ENCODE measurements at places on chromosomes 4 and X.

- DNase-seq, result no peak
These were observed 124.4 kb downstream of the TMA16 start for GRCh38 chr4:163618845-163619244.

- no peak for DNase-seq
These were observed at the start of gene GLOD5 for GRCh38 chrX:48761674-48762471. Gene GLOD5 (plus strand): TSS chrX:48761747. CDS start chrX:48761791, 44 bp downstream.

DNA sequence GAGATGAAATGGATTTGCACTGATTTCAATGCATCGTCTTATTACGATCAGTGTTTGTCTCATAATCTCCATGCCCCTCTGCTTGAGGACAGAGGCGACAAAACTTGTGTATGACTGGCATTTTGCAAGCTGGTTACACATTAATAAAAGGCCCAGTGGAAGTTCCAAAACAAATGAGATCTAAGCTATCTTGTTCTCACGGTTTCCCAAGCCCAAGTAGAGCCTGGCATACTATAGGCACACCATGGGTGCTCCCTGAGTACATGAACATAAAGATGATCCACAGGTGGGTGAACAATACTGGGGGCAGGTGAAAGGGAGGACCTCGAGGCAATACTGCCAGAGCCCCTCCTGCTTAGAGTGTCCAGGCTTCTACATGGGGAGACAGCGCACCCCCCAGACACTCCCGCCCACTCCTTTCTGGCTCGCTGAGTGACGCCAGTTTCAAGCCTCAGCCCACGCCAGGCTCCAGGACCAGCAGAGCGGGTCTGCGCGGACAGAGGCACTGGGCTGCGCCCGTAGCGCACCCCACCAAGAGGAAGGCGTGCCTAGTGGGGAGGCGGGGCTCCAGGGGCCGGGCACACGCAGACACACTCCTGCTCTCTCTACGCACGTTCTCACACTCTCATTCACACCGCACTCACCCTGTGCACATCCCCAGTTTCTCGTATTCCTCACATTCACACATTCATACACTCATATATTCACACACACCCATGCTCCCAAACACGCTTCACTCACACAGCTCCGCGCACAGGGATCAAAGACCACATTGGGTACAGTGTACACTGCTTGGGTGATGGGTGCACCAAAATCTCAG lies 8.9 kb upstream of the GSX2 start:
- DNase-seq, result no peak

DNA sequence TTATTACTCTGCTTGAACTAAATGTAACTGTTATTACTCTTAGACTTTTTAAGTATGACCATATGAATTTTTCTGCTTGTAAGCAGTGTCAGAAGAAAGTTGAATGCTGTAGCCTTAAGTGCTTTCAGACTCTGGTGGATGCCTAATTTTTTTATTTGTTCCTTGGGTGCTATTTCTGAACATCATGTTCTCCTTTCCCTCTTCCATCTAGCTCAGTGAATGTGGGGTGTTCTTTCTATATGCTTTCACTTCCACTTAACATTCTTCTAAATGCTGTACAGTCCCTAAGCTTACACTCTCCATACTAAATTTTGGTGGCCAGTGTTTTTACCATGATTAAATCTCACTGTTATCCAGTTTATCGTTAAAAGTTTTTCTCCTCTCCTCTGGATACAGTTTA lies 3.6 kb downstream of the DCK start:
- no peak for DNase-seq

- no peak for DNase-seq
These were observed 910.4 kb upstream of the PCDH10 start for GRCh38 chr4:132238697-132239096.

DNA sequence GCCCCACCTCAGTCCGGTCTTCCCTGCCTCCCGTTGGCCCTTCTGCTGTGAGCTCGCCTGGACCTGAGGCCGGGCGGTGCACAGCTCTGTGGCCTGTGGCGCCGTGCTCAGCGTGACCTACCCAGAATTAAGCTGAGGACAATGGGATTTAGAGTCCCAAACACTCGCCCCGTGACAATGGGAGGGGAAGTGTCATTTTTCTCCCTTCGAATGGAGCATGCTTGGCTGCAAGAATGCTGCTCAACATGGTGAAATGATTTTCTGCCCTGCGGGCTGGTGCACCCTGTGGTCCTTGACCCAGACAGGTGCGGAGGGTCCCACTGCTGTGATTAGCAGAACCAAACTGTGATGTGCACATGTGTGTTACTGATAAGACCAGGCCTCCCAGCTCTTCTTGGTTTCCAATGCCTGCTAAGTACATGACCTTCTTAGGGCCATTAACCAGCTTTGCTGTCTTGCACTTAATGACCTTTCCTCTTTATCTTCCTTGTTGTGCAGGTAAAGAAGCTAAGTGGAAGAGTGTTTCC lies 772 bp downstream of the EOLA1 start:
- DNase-seq, result peak; percentile 6

DNA sequence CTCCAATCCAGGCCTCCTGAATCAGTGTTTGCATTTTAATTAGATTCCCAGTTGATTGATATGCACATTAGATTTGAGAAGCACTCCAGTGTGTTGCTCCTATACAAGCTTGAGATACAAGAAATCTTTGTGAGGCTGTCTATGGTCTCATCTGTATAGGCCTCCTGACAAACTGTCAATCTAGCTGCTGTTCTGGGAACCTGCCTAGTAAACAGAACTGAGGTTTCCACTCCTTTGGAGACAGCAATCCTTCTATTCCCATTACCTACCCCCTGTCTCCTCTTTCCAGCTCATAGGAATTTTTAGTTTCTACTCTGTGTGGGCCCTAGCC lies 306.1 kb upstream of the EMCN start:
- DNase-seq, result no peak

DNA sequence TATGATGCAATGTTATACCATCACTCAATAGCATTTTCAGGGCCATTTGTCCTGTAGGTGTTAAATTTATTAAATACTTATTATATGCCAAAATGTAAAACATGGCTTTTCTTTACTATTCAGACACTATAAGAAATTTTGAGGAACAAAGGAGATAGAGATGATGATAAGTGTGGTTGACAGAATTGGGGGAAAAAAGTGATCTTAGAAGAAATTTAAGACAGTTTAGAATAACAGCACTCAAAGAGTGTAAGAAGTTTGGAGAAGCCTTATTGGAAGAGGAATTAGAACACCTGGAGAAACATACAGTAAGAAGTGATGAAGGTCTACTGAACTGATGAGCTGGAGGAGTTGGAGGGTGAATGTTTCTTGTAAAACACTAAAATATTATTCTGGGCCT lies 12.8 kb upstream of the AFP start:
- no peak for DNase-seq

GRCh38 chrX:101062176-101062575 lies 10.3 kb upstream of the TRMT2B start:
- no peak for DNase-seq

GRCh38 chr4:29558789-29559188 lies 1161.4 kb upstream of the PCDH7 start:
- DNase-seq, result no peak

- no peak for DNase-seq
These were observed 89.4 kb downstream of the COL25A1 start for GRCh38 chr4:109213056-109213455.

- DNase-seq, result no peak
These were observed 25.4 kb upstream of the HPSE start for GRCh38 chr4:83360018-83360417.

DNA sequence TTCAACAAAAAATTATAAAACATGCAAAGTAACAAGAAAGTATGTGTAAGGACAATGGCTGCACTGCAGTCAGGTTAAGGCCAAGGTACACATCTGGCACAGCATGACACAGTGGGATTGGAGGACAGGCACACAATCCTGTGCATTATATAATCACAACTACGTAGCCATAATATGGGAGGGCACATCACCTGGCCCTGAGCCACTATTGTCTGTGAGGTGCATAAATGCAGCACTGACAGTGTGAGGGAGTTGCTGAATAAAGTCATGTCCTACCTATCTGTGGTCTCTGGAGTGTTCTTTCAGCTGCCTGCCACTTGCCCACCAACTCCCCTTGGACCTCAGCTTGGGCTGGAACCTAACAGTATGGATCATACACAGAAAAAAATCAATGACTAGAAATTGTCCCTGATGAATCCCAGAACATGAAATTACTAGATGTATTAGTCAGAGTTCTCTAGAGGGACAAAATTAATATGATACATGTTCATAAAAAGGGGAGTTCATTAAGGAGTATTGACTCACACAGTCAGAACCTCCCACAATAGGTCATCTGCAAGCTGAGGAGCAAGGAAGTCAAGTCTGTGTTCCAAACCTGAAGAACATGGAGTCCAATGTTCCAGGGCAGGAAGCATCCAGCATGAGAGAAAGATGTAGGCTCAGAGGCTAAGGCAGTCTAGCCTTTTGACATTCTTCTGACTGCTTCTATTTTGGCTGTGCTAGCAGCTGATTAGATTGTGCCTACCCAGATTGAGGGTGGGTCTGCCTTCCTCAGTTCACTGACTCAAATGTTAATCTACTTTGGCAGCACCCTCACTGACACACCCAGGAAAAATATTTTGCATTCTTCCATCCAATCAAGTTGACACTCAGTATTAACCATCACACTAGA lies 46.4 kb upstream of the KCTD8 start:
- no peak for DNase-seq

DNA sequence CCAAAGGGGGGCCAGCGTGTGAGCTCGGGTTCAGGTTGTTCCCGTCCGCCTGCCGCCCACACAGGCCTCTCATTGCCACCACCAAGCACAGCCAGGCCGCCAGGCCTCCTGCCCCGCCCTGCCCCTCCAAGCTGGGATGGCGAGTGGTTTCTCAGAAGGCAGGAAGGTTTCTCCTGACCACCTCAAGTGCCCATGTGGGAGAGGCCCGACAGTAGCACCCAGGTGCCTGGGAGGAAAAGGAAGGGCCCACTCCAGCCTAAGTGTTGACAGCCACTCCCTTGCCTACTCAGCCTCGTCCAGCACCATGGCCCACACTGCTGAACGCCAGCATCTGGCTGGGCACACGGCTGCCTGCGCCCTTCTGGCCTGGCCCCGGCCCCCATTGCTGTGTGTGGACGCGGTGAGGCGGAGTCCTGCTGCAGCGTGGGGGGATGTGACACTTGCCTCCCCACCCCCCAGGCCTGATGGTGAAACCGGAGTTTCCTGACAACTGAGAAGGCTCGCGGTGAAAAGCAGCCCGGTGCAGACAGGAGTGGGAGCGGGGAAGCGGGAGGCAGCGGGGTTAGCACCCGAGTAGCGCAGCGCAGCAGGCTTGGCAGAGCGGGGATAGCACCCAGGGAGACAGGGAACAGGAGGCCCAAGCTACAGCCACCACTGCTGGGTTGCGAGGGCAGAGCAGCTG lies 19.2 kb downstream of the FLNA start:
- no peak for DNase-seq

GRCh38 chr4:24010994-24011393 lies 121.1 kb upstream of the PPARGC1A start:
- DNase-seq, result no peak

DNA sequence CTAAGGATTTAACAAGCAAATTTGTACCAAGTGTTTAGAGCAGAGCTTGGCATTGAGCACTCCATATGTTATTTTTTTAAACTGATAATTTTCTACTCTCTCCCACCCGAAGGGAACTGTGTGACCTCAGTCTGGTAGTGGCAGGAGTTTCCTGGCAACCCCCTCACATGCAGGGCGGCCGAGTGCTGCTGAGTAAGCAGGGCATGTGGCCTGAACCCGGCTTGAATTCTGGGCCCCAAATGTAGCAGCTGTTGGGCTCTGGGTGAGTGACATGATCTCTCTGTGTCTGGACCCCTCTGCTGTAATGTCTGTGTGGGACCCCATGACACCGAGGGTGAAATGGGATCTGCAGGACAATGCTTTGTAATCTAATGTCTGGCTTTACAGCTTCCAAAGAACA lies 13.6 kb upstream of the C4orf50 start:
- no peak for DNase-seq

- no peak for DNase-seq
These were observed 77.0 kb downstream of the COQ2 start for GRCh38 chr4:83207497-83208101.

GRCh38 chr4:113962016-113962347 lies 17.5 kb downstream of the ARSJ start:
- DNase-seq, result no peak

- DNase-seq, result no peak
These were observed 36.2 kb downstream of the CD40LG start for GRCh38 chrX:136684120-136684519.

DNA sequence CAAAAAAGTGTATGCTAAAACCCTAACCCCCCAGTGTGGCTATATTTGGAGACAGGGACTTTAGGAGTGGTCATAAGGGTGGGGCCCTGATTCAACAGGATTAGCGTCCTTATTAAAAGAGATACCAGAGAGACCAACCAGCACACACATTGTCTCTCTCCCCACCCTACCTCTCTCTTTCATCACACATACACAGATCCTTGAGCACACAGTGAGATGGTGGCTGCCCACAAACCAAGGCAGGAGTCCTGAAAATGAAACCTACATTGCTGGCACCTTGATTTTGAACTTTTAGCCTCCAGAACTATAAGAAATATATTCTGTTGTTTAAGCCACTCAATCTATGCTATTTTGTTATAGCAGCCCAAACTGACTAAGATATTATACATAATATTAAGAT lies 224.2 kb downstream of the KDR start:
- no peak for DNase-seq

- DNase-seq, result no peak
These were observed 200.7 kb downstream of the SOWAHB start for GRCh38 chr4:76697129-76697803.

DNA sequence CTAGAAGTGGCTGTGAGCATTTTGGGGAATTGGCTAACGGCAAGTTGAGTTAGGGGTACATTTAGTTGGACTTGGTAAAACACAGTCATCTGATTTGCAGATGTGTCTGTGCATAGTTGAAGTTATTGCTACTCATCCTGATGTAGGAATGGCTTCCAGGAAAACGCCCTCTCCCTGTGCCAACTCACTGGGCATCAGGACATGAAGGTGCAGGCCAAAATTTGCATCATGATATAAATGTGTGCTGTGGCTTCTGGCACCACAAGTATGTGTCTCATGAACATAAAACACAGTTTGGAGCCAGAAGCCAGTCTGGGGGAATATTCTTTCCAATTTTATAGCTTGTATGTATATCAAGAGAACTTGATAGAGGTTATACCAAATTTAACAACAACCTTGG lies 54.2 kb upstream of the CBR4 start:
- DNase-seq, result no peak

DNA sequence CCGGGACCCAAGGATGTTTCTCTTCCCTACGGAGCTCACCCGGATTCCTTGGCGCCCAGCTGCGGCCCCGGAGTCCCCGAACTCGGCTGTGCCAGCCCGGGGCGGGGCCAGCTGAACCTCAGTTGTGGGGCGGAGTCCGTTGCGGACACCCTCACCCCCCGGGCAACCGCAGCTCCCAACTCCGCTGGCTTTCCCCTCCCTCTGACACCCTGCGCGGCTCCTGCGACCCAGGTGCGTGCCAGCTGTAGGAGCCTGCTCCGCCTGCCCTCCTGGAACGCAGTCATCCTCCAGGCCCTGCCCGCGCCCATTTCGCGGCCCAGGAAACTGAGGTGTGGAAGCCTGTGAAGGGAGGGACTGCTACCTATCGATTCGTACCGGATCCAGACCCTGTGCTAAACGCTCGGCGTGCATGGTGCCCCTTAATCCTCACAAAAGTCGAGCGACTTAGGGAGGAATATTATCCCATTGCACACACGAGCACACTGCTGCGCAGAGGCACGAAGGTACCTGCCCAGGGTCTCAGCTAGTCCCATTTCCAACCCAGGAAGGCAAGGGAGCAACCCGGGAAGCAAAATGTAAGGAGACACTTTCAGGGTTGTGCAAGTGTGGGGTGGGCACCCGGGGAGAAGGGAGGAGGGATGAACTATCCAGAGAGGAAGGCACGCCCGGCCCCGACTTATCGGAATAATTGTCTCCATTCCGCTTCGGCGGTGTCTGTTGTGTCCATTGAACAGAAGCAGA lies 12.3 kb downstream of the MSX1 start:
- DNase-seq, result no peak

GRCh38 chr4:118703118-118703517 lies 17.9 kb downstream of the METTL14 start:
- no peak for DNase-seq
